Activated CD8-positive, alpha-beta T cell treated with anti-CD3 and anti-CD28 coated beads, Interleukin-2, amount 10 ng/mL, durations not matched to agents 7 days and 5 days (primary cell): ENCODE measurements at places on chromosomes 2 and 18.

GRCh38 chr18:58966005-58966677 lies 101.5 kb downstream of the ZNF532 start:
- no peak overlapping the region for H3K27ac ChIP-seq
- no peaks in the 10 kb centered on the region for H3K36me3 ChIP-seq
- H3K4me3 ChIP-seq: no peak overlapping the region
- DNase-seq: no peak
- H3K4me1 ChIP-seq: no peaks in the 10 kb centered on the region
- H3K27me3 ChIP-seq: peaks cover 6% of the 10 kb centered on the region

DNA sequence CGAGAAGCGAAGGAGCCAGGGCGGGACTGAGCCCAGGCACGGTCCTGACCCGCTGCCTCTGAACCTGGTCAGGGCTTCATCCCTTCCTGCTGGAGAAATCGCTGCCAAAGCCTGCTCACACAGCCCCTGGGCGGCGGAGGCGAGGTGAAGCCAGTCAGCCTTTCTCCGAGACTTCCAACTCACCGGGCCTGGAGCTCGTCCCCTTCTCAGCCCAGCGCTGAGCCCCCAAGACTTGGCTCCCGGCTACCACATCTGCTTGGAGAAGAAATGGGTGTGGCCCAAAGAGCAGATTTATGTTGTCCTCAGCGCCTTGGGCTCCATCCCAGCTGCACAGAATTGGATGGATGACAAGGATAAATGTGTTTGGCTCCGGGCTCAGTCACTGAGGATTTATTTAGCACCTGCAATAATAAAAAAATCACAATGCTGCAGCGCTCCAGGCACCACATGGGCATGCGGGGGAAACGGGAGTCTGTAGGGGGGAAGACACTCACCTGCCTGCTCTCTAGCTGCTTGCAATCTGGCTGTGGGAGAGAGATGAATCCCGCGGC lies 64.9 kb downstream of the ACTR2 start:
- H3K27me3 ChIP-seq: peaks cover 28% of the 10 kb centered on the region
- DNase-seq: no peak
- no peak overlapping the region for H3K4me3 ChIP-seq
- peaks cover 10% of the 10 kb centered on the region for H3K4me1 ChIP-seq
- no peak overlapping the region for H3K27ac ChIP-seq

- H3K36me3 ChIP-seq: peaks cover 13% of the 10 kb centered on the region
- DNase-seq: no peak
Measured at GRCh38 chr2:173387079-173387478, 32.4 kb downstream of the CDCA7 start.

DNA sequence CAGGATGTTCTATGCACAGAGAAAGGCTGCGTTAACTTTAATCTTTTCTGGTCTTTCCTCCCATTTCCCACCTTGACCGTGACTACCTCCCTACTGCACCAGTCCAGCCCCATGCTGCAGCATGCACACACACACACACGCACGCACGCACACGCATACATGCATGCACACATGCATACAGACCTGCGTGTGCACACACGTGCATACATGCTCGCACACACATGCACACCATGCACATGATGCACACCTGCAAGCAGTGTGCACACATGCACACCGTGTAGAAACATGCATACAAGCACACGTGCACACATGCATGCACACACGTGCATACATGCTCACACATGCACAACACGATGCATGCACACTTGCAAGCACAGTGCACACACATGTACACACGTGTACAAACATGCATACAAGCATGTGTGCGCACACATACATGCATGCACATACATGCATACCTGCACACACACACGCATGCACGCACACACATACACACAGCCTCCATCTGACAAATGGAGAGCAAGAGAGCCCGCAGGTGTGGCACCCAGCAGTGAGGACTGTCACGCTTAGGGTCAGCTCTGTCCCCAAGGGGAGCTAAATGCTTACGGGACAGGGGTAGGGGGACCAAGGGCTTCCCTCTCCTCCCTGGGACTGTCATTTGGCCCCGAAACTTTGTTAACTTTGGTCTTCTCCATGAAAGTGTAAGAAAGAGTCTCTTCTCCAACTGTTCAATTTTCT lies 18.2 kb downstream of the SNORC start:
- H3K27me3 ChIP-seq: peaks cover 3% of the 10 kb centered on the region
- no peaks in the 10 kb centered on the region for H3K36me3 ChIP-seq
- H3K27ac ChIP-seq: no peak overlapping the region
- H3K4me1 ChIP-seq: no peaks in the 10 kb centered on the region

DNA sequence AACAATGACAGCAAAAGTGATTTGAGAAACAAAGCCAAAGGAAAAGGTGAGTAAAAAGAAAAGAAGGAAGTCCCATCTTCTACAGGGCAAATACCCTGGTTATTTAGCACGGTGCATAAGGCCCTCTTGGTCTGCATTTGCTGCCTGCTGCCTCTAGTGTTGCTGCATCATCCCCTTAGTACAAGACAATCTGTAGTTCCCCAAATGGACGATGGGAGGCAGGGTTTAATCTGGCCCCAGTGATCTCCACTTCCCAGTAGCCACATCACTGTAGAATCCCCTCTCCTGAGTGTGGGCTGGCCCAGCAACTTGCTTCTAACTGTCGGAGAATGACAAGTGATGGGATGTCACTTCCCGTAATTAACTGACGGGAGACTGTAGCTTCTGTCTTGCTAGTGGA lies 85.1 kb downstream of the CTAGE1 start:
- peaks cover 2% of the 10 kb centered on the region for H3K27me3 ChIP-seq
- H3K4me1 ChIP-seq: peaks cover 14% of the 10 kb centered on the region
- no peaks in the 10 kb centered on the region for H3K36me3 ChIP-seq
- DNase-seq: no peak
- H3K4me3 ChIP-seq: no peak overlapping the region

GRCh38 chr2:275466-275865 lies 10.7 kb downstream of the ACP1 start:
- no peak overlapping the region for H3K4me3 ChIP-seq
- DNase-seq: no peak
- no peak overlapping the region for H3K27ac ChIP-seq

- no peak overlapping the region for H3K27ac ChIP-seq
- H3K27me3 ChIP-seq: no peaks in the 10 kb centered on the region
- H3K4me3 ChIP-seq: no peak overlapping the region
- DNase-seq: no peak
- H3K36me3 ChIP-seq: no peaks in the 10 kb centered on the region
- no peaks in the 10 kb centered on the region for H3K4me1 ChIP-seq
Measured at GRCh38 chr2:124534028-124534427, 508.9 kb downstream of the CNTNAP5 start.

- no peak overlapping the region for H3K4me3 ChIP-seq
- no peaks in the 10 kb centered on the region for H3K36me3 ChIP-seq
- no peak for DNase-seq
- H3K4me1 ChIP-seq: no peaks in the 10 kb centered on the region
- no peak overlapping the region for H3K27ac ChIP-seq
Measured at GRCh38 chr18:59779979-59780378, 82.8 kb upstream of the CCBE1 start.

GRCh38 chr18:62767836-62768557 lies 52.7 kb downstream of the PHLPP1 start:
- H3K36me3 ChIP-seq: peaks cover 4% of the 10 kb centered on the region
- H3K4me3 ChIP-seq: no peak overlapping the region
- no peaks in the 10 kb centered on the region for H3K27me3 ChIP-seq
- no peak for DNase-seq

DNA sequence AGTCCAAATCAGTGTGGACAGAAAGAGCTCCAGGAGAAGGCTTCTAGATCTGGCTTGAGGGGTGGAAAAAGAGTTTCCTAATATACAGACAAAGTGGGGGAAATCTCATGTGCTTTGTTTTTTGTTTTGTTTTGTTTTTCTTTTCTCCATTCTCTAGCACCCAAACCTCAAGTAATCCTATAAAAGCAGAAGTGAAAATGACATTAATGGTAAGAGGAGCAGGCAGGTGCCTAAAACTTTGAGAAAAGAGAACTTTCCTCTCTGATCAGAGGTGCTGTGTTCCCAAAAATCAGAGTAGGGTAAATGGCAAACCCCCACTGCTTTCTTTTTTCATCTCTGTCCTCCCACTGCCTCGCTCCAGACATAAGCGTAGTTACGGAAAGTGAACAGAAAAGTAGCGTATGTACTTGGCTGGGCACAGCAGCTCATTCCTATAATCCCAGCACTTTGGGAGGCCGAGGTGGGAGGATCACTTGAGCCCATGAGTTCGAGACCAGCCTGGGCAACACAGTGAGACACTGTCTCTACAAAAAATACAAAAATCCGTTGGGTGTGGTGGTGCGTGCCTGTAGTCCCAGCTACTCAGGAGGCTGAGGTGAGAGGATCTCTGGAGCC lies 77.8 kb downstream of the FAM161A start:
- DNase-seq: no peak
- H3K4me1 ChIP-seq: no peaks in the 10 kb centered on the region
- H3K4me3 ChIP-seq: no peak overlapping the region
- peaks cover 15% of the 10 kb centered on the region for H3K27me3 ChIP-seq
- no peaks in the 10 kb centered on the region for H3K36me3 ChIP-seq

GRCh38 chr2:41847744-41848441 lies 199.9 kb upstream of the PKDCC start:
- no peak overlapping the region for H3K27ac ChIP-seq
- DNase-seq: no peak
- no peaks in the 10 kb centered on the region for H3K4me1 ChIP-seq
- H3K36me3 ChIP-seq: no peaks in the 10 kb centered on the region

DNA sequence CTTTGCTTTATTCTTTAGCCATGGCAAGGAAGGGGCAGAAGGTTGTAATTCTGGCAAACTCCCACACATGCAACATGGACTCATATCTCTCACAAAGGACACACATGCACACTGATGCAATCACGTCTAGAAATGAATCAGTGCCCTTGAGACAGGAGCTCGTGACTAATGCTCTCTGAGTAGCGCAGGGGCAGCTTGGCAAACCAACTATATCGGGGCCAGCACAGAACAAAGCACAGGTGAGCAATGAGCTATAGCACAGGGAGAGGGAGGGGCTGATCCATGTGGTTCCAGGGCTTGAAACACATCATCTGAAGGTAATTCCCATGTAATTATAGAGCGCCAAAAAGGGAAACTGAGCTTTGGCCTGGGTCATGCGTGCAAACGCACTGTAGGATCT lies 165.2 kb upstream of the KLF7 start:
- H3K4me3 ChIP-seq: no peak overlapping the region
- peak; percentile 26 for DNase-seq
- peaks cover 60% of the 10 kb centered on the region for H3K4me1 ChIP-seq
- no peaks in the 10 kb centered on the region for H3K27me3 ChIP-seq

DNA sequence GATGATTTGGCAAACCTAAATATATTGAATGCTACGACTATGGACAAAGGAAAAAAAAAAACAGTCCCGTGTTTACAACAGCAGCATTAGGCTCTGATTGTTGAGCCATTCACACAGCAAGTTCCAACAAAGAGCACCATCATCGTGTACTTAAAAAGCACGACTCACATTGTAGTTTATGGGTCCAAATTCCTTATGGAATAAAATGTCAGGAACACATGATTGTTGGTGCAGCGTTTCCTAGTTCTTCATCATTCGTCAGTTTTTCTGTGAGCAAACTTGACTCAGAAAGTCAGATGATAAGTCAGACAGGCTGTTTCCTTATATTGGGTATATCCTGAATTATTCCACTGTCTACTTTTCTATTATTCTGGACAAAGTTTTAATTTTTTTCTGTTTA lies 10.0 kb upstream of the KIDINS220 start:
- no peak for DNase-seq
- no peak overlapping the region for H3K27ac ChIP-seq
- no peaks in the 10 kb centered on the region for H3K36me3 ChIP-seq
- H3K27me3 ChIP-seq: peaks cover 27% of the 10 kb centered on the region
- H3K4me1 ChIP-seq: peaks cover 3% of the 10 kb centered on the region

- no peaks in the 10 kb centered on the region for H3K4me1 ChIP-seq
- no peak for DNase-seq
- no peaks in the 10 kb centered on the region for H3K36me3 ChIP-seq
- no peaks in the 10 kb centered on the region for H3K27me3 ChIP-seq
- no peak overlapping the region for H3K4me3 ChIP-seq
Measured at GRCh38 chr18:61379827-61380226, 46.6 kb downstream of the CDH20 start.

DNA sequence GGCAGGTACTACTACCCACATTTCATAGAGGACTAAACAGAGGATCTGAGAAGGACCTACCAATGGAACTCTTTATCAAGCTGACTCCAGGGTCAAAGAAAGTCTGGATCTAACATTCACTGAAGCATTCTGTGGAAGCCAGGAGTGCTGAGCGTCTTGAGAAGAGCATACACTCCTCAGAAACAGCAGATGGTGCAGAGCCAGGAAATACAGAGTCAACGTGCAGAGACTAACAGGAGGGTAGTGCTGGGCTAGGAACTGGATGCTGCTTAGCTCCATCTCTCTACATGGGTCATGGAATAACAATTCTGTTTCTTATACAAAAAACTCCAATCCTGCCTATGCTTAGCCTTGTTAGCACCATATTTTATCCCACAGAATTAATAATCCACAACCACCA lies 5.5 kb upstream of the SERTAD2 start:
- DNase-seq: no peak
- no peak overlapping the region for H3K4me3 ChIP-seq
- no peaks in the 10 kb centered on the region for H3K27me3 ChIP-seq
- peak overlapping the region; percentile 1 for H3K27ac ChIP-seq
